ENCODE measurements at places on chromosomes 7 and 10. TPM values are rescaled to one million over a fixed set of nuclear protein-coding genes. Genes with fewer than 3 reads are reported as not detected.

DNA sequence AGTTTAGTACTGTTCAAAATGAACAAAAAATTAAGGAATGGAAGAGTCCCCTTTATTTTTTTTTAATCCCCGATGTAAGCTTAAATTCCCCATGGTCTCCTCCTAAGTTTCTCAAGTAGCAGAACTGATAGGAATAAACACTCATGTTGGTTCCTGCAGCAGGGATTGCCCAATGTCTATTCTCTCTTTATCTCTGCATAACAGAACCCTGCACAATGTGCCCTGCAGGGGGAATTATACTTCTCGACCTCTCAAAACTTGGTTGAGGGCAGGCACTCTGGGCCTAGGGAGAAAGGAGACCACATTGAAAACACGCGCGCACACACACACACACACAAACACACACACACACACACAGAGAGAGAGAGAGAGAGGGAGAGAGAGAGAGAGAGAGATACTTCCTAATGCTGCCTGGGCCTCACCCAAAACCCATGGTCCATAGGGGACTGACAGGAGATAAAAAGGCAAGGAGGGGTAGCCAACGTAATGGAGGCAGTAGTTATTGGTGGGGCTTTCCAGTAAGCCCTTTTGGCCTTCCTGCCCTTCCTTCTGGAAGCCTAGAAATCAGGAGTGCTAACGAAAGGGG, 22.7 kb downstream of the JAZF1 start:
- H3K4me1 ChIP-seq: peaks cover 15% of the 10 kb centered on the region
- no peak overlapping the region for H3K4me3 ChIP-seq
- H3K27ac ChIP-seq: no peak overlapping the region
- H3K27me3 ChIP-seq: no peaks in the 10 kb centered on the region

DNA sequence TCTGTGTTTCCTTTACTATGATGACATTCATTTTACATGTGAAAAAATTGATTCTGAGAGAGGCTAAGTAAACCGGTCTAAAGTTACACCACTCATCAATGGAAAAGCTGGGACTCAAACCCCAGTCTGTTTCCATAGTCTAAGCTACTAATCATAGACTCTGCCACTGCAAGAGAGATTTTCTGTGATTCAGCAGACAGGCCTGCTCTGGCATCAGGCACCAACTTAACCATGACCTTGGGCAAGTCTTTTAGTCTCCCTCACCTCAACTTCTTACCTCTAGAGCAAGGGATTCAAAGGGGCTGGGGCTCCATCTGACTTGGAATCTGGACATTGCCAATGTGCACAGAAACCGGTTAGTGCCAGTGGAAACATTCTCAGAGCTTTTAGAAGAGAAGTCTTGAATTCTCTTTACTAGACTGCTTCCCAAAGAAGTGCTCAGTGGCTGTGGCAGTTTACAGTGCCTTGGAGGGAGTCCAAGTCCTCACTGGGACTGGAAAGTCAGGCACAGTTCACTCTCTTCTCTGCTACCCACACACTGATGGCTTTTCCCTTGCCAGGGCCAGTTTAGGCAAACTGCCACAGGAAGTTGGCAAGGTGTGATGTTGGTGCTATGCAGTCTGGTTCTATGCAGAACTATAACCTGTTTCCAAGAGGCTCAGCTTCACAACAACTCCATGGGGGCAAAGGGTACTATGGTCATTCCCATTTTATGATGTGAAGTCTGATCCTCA, 4.5 kb upstream of the BLNK start:
- no peak overlapping the region for H3K4me3 ChIP-seq
- H3K36me3 ChIP-seq: no peaks in the 10 kb centered on the region
- H3K27ac ChIP-seq: no peak overlapping the region
- H3K27me3 ChIP-seq: no peaks in the 10 kb centered on the region
- peaks cover 30% of the 10 kb centered on the region for H3K4me1 ChIP-seq
- no peak for DNase-seq

Gene TRIM50
- 0.20 TPM for total RNA-seq

Gene TAS2R41
- not detected for total RNA-seq

Gene PRKCQ
- total RNA-seq: 9.8 TPM

DNA sequence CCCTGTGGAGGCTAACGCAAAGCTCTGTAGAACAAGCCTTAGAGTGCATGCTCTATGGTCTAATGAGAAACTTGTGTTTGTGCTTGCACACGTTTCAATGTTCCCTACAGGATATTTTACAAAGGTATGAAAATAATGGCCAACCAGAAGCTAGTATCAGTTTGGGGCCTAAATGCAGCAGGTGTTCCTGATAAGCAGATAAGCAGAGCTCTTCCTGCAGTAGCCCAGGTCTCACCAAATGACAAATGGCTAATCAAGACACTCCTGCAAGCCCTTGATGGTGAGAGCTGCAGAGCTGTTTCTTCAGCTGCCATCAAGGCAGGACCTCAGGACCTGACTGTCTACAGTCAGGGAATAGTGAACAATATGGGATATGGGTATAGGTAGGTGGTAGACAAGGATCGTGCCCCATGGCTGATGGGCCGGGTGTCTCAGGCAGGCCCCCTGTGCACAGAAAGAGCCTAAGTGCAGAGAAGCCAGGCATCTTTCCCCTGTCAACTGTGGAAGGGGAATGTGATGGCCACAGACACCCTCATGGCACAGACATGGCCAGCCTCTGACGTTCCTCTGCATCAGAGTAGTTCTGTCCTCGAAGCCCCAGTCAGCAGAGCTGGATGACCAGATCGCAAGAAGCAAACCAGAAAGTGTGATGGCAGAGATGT, 23.2 kb upstream of the RASSF4 start:
- DNase-seq: no peak
- no peak overlapping the region for H3K4me3 ChIP-seq
- H3K27me3 ChIP-seq: no peaks in the 10 kb centered on the region
- peaks cover 13% of the 10 kb centered on the region for H3K4me1 ChIP-seq
- no peak overlapping the region for H3K27ac ChIP-seq
- no peaks in the 10 kb centered on the region for H3K36me3 ChIP-seq

Gene TMEM184A
- total RNA-seq: 4.4 TPM

Gene AKR1C8
- total RNA-seq: 0.55 TPM

DNA sequence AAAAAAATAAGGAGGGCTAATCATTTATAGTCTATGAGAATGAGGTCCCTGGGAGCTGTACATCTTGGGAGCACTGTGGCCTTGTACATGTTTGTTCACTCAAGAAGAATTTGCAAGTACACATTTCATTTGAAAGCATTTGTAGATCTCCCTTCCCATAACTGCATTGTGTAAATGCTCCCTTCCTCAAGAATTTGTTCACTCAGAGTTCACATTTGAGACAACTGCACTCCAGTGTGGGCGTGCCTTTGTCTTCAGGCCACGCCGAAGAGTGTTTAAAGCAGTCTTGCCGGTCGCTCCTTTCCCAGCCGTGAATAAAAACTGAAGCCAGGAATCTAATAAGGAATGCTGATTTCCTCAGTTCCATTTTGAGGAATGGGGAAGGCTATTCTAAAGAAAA, 291.1 kb upstream of the LYZL1 start:
- H3K36me3 ChIP-seq: no peaks in the 10 kb centered on the region
- H3K4me1 ChIP-seq: peaks cover 4% of the 10 kb centered on the region
- H3K27me3 ChIP-seq: no peaks in the 10 kb centered on the region
- peak overlapping the region; percentile 28 for H3K4me3 ChIP-seq

DNA sequence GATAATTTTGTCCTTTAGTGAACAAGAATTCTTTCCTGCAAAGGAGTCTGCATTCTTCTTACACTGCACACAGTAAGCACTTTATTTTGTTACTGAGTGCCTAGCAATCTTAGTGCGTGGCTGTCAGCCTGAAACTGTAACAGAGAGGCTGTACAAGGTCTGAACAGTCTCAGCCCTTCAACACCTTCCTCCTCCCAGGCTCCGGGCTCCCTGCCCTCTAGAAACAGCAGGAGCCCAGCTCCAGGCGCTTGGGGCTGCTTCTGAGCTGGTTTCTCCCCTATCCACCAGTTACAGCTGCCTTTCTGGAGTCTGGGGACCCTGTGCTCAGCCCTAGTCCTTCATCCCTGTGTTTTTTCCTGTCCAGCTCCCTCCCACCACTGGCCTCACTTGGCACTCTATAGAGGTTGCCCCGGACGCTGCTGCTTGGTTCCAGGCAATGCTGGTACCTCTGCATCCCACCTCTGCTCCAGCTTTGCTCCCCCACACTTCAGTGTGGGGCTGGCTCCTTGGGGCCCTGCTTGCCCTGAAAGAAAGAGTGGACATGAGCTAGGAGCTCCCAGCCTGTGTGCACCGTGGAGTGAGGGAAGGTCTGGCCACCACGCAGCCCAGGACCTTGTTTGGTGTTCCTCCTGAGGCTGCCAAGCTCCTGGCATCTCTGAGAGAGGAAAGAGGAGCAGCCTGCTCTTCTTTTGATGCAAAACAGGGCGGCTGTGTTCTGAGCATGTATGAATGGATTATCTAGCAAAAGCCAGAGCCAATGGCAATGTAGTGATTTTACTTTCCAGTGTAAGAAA, 251.2 kb upstream of the GRB10 start:
- H3K4me1 ChIP-seq: peaks cover 4% of the 10 kb centered on the region
- H3K27me3 ChIP-seq: no peaks in the 10 kb centered on the region
- no peak overlapping the region for H3K4me3 ChIP-seq
- no peak overlapping the region for H3K27ac ChIP-seq

Gene CHAT
- total RNA-seq: not detected

Gene DYNC1I1
- 2.3 TPM for total RNA-seq

DNA sequence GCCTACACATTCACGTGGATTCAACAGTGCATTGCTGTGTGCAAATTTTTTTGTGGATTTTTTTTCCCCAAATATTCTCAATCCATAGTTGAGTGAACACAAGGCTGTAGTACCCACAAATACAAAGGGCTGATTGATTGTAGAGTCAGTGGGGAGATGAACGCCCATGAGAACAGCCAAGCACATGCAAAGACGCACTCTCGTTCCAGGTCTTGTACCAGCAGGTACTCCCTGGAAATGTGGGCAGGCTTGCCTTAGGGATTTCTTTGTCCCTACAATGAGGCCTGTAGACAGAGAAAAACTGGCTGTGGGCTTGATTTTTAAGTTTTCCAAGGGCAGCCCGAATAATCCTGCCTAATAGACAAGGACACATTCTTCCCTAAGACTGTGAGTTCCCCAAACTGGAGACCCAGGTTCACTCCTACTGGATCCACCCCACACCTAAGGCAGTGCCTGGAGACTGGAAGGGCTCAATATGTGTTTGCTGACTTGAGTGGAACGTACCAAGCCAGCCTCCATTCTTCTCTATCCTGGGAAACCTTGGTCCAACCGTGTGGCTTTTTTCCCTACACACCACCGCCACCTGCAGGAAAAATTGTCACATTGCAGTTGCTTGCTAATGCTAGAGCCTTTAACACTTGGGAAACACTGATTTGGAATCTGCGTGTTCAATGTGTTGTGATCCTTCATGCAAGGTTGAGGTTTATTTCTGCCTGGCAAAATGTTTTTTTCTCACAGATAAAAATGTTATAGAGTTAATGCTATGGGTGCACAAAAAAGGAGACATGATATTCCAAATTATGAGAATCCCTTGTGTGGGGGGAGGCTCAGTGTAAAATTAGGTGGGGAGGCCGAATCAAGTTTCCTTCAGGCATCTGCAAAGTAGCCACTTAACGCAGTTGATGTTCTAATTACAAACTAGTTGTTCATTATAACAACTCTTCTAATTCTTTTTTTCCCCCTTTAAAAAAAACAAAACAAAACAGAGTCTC, 49.3 kb downstream of the PPP1R17 start:
- no peak overlapping the region for H3K27ac ChIP-seq
- H3K27me3 ChIP-seq: no peaks in the 10 kb centered on the region
- no peaks in the 10 kb centered on the region for H3K36me3 ChIP-seq

DNA sequence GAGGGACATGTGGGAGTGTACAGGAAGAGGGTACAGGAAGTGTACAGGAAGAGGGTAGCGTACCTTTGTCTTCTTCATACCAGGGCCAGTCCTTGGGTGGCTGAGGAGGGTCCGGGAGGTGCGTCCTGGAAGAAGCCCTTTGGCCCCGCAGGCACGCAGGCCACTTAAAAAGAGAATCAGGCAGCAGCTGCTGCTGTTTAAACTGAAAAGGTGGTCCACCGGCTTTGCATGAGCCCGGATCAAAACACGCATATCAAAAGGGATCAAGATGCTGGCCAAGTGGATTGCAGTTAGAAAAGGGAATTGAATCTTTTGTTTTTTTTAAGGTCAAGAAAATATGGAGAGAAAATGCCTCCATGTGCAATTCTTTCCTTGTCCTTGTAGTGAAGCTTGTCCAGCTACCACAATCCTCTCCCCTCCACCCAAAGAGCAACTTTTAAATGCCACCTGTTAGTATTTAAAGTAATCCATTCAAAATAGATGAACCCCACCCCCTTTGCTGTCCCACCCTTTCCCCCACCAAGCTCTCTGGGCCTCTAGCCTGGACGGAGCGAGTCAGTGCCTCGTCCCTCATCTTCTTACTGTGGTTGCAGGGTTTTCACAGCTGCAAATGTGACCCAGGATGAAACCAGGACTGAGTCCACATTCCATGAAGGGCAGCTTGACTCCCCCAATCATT, 142.8 kb downstream of the GLCCI1 start:
- H3K4me1 ChIP-seq: no peaks in the 10 kb centered on the region
- H3K36me3 ChIP-seq: no peaks in the 10 kb centered on the region
- H3K27ac ChIP-seq: no peak overlapping the region
- DNase-seq: no peak
- H3K27me3 ChIP-seq: no peaks in the 10 kb centered on the region

GRCh38 chr7:157693521-157694375, 356.9 kb downstream of the DNAJB6 start:
- H3K27ac ChIP-seq: no peak overlapping the region
- no peak overlapping the region for H3K4me3 ChIP-seq
- peaks cover 62% of the 10 kb centered on the region for H3K27me3 ChIP-seq

GRCh38 chr7:15016766-15017165, 114.2 kb upstream of the DGKB start:
- H3K36me3 ChIP-seq: no peaks in the 10 kb centered on the region
- no peak overlapping the region for H3K27ac ChIP-seq
- H3K4me3 ChIP-seq: no peak overlapping the region
- H3K27me3 ChIP-seq: no peaks in the 10 kb centered on the region

DNA sequence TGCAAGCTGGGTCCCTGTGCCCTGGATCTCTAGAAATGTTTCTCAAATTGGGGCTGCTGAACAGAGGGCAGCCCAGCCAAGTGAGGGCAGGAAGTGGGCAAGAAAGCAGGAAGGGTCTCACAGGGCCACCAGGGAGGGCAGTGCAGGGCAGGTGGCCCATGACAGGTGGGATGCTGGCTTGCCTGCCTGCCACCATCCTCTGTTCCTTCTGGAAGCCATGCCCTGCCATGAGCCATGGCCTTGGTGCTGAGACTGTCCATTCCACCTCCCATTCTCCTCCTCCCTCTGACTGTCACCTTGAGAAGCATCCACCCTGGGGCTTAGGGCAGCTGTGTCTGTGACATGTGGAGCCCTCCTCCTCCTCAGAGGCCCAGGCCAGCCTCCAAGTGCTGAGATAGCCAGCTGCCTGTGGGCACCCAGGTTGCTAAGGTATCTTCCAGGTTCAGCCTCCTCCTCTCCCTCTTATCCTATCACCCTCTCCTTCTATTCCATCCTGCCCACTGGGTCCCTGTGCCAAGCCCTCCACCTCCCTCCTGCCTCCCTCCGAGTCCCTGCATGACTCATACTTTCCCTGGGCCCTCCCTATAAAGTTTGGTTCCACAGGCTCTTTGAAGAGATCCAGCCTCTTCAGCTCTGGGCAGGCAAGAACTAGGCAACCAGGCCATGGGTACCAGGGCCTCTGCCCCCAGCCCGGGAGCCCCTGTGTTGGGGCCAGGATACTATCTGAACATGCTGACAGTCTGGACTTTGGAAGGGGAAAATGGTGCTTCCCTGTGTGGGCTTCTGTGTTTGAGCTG, 1.3 kb downstream of the VSIR start:
- no peaks in the 10 kb centered on the region for H3K36me3 ChIP-seq
- no peaks in the 10 kb centered on the region for H3K27me3 ChIP-seq
- peak overlapping the region; percentile 70 for H3K4me3 ChIP-seq
- peak overlapping the region; percentile 90 for H3K27ac ChIP-seq

Gene FAM53B
- total RNA-seq: 31.4 TPM

Gene HELLS
- 3.3 TPM for total RNA-seq

Gene PPP1R17
- total RNA-seq: not detected

Gene CHST3
- total RNA-seq: 15.6 TPM

Data from upper lobe of right lung (tissue), 1 donor.